Activated T-cell treated with anti-CD3 and anti-CD28 coated beads, Interleukin-2, amount 50 U/mL, for 48 hours (primary cell): ENCODE measurements at places on chromosomes 12 and 14.

DNA sequence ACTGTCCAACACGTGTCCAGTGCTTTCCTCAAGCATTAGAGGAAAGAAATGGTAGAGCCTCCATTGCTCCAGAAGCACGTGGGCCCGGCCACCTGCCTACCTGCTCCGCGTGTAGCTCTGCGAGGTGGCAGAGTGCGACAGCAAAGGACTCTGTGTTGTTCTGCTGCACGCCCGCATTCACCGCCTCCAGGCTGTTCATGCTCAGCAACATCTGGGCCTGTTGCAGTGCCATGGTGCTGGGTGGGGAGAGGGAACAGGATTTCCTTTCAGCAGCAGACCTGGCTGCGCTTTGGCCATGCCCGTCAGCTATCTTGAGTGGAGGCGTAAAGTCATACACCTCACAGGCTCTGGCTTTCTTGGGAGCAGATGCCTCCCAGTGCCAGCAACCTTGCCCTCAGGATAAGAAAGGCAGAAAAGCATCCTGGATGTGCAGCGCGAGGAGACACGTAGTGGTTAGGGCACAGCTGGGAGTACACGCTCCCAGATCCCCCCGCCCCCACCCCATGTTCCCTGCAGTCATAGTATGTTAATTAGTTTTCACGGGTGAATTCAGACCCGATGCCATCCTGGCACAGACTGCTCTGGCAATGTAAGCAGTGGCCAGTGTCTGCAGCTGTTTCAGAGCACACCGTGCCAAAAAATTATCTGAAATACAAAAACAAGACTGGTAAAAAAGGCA is 25.1 kb downstream of the ANAPC5 start:
- DNase-seq, result no peak

DNA sequence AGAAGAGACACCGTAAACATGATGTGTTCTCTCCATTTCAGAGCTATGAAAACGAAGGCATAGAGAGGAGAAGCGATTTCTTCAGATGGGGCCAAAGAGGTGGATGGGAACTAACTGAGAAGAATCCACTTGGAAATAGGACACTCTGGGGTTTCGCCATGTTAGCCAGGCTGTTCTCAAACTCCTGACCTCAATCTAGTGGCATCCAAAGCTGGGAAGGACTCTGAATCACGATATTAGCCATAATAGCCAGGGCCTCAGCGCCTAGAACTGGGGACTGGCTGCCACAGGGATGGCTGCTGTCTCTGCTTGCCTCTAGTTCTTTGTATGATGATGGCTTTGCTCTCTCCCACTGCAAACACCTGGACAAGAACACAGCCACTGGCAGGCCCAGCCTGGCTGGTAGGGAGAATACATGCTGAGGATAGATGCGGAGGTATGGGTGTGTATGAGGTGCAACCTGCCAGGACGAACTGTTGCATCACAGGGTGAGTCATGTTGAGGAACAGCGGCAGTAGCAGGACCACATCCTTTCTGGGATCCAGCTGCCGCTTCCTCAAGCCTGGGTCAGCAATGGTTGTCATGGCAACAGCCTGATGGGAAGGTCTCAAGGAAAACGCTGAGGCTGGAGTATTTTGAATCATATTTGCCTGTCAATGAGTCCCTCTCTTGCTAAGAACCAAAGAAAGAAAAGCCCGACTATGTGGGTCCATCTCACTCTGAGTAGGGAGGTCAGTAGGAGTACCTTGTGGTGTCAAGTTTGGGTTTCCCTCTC is 31.1 kb downstream of the CCDC177 start:
- DNase-seq, result peak; percentile 44

- no peak for DNase-seq
Measured at GRCh38 chr12:17992002-17992656, 97.9 kb downstream of the RERGL start.

DNA sequence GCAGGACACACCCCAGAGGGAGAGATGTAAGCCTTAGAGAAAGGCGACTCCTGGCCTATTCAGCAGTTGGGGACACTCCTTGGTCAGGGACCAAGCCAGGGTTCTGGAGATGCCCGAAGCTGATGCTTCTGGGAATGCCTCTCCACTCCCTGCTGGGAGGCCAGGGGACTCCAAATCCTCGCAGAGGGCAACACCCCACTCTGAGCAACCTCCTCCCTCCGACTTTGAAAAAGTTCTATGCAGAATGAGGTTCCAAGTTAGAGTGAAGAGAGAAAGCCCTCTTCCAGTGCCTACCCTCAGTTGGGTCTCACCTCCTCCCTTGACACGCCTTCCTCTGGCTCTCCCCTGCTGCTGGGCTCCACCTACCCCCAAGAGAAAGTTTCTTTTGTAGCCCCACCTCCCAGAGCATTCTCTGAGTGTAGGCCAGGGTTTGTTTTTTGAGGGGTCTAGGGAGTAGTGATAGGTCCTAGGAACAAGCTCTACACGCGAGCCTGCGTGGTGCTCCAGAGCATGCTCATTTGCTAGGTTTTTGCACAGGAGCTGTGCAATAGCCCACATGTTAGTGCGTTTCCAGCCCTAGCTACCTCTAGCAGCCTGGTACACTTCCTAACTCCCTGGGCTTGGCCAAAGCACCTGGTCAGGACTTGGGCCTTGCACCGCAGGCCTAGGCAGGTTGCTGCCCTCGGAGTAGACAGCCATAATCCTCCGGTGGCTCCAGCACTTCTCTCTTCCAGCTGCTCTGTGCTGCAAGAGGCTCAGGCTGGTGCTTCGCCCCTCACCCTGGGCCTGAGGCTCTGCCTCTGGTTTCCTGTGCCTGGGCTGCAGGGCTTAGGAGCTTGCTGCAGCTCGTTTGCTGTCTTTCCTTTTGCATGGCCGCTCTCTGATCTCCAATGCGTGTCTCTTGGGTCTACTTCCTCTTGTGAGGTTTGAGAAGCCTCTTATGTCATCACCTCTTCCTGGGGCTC is 590 bp upstream of the CEBPE start:
- peak; percentile 46 for DNase-seq

- DNase-seq, result no peak
Measured at GRCh38 chr14:44142006-44142405, 365.1 kb downstream of the FSCB start.

- no peak for DNase-seq
Measured at GRCh38 chr14:73788317-73788598, 63.4 kb upstream of the PTGR2 start.

- no peak for DNase-seq
Measured at GRCh38 chr14:83196236-83196635, 1662.6 kb upstream of the SEL1L start.

DNA sequence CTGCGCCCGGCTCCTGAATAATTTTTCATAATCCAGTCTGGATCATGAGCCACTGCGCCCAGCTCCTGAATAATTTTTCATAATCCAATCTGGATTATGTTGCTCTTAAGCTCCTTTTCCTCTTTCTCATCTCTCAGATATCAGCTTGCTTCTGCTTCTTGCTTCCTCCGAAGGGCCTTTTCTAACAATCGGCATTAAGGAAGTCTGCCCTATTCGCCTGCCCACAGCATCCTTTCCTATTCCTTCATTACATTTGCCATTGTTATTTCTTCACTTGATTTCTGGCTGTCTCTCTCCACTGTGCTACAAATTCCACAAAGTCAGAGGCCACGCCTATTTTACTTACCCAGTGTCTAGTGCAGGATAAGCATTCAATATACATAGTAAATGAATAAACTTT is 83.5 kb downstream of the TTC7B start:
- DNase-seq, result no peak

DNA sequence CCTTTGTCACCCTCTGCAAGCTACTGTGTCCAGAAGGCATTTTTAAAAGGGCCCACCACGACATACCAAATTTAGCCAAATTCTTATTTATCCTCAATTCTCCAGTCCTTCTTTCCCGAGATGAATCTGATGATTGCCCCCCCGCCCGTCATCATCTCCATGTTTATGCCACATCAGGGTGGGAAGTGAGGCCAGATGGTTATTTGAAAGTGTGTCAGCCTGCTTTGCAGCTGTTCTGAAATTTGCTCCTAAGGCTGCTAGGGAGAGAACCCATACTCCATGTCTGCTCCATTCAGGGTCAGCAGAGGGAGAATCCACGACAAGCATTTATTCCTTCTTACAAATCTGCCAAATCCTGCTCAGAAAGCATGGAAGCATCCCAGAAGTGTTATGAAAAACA is 337.8 kb downstream of the ADAMTS20 start:
- DNase-seq, result no peak

DNA sequence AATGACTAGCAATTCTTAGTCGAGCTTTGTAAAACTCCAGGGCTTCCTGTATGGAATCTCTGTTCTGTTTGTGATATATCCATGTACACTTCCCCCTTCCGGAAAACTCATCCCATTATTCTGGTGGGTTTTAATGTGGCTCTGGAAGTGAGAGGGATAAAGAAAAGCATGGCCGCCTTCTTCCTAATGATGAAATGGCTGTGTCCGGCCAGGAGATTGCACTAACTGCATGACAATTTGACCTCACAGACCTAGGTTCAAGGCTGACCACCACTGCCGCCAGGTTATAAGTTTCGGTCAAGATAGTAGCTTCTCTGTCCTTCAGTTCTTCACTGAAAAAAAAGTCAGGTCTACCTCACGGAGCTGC is 41.0 kb upstream of the NPAS3 start:
- DNase-seq, result no peak

DNA sequence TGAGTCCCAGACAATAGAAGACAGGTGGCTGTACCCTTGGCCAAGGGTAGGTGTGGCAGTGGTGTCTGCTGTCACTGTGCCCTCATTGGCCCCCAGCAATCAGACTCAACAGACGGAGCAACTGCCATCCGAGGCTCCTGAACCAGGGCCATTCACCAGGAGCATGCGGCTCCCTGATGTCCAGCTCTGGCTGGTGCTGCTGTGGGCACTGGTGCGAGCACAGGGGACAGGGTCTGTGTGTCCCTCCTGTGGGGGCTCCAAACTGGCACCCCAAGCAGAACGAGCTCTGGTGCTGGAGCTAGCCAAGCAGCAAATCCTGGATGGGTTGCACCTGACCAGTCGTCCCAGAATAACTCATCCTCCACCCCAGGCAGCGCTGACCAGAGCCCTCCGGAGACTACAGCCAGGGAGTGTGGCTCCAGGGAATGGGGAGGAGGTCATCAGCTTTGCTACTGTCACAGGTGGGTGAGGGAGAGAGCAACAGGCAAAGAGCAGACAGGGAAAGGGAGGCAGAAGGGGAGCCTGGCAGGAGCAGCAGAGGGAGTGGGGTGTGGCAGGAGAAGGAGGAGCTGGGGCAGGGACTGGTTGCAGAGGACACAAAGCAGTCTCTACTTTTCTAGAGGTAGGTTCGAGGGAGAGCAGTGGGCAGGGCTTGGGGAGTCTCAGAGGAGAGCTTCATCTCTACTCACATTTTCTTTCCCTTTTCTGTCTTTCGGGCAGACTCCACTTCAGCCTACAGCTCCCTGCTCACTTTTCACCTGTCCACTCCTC is 452 bp downstream of the INHBE start:
- no peak for DNase-seq

DNA sequence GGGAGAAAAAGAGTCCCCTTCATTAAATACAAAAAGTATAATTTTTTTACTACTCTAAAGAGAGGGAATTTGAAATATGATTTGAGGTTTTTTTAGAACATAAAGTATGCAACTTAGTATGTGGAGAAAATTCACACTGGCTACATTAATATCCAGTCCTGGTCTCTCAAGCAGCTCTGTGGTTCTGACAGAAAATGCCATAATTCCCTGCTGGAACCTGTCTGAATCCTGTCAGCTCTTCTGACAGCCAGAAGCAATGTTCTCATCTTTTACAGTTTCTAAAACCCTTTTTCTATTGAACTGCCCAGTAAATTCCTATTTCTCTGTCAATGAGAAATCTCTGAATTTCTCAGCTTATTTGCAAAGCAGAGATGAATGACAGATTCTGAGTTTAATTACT is 13.4 kb upstream of the NOVA1 start:
- DNase-seq, result no peak

GRCh38 chr14:56400109-56400825 is 179.3 kb upstream of the TMEM260 start:
- DNase-seq, result no peak

DNA sequence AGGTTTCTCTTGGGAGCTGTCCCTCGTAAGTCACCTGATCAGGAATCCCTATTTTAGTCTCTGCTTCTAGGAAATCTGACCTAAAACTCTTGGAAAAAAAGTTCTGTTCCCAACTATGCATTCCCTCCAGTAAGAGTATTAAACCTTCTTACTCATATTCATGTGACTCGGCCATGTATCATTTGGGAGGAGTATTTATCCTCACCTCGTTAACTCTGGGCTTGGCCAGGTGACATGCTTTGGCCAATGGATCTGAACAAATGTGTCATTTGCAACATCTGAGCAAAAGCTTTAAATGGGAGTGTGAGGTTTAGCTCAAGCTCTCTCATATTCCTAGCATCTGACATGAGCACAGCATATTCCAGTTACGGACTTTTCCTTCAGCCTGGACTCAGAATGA is 226.8 kb downstream of the NUAK1 start:
- DNase-seq, result no peak
